Smooth muscle cell of the umbilical artery (primary cell): ENCODE measurements at places on chromosomes 1 and 21. TPM values are rescaled to one million over a fixed set of nuclear protein-coding genes. Genes with fewer than 3 reads are reported as not detected.

GBP4 gene
- 0.32 and 3.9 TPM in 2 replicates for total RNA-seq

CDK18 gene
- 0.89 and 6.1 TPM in 2 replicates for total RNA-seq

PROK1 gene
- not detected in 2 replicates for total RNA-seq

NVL gene
- 29.1 and 34.0 TPM in 2 replicates for total RNA-seq

GPR137B gene
- 14.3 and 14.8 TPM in 2 replicates for total RNA-seq

SLC25A33 gene
- 6.2 and 7.1 TPM in 2 replicates for total RNA-seq

KCNH1 gene
- total RNA-seq: 0.14 and 1.5 TPM in 2 replicates

ADORA1 gene
- total RNA-seq: 5.7 and 12.8 TPM in 2 replicates

NID1 gene
- 62.6 and 66.5 TPM in 2 replicates for total RNA-seq

HLCS gene
- total RNA-seq: 35.6 and 51.2 TPM in 2 replicates

ADGRL4 gene
- total RNA-seq: 13.7 and 92.6 TPM in 2 replicates

EDARADD gene
- total RNA-seq: not detected in 2 replicates

SH2D5 gene
- 0.89 and 8.5 TPM in 2 replicates for total RNA-seq

KCNJ15 gene
- 0.74 and 1.8 TPM in 2 replicates for total RNA-seq

KIF17 gene
- total RNA-seq: 1.2 and 2.2 TPM in 2 replicates

IGSF21 gene
- not detected in 2 replicates for total RNA-seq

DPYD gene
- 35.6 and 45.4 TPM in 2 replicates for total RNA-seq

TMEM53 gene
- total RNA-seq: 1.8 and 2.9 TPM in 2 replicates

AIRE gene
- under 0.01 and 0.05 TPM in 2 replicates for total RNA-seq

MAN1C1 gene
- 0.65 and 2.1 TPM in 2 replicates for total RNA-seq

CD1E gene
- total RNA-seq: not detected in 2 replicates

PRKAA2 gene
- total RNA-seq: 0.89 and 1.9 TPM in 2 replicates

FMO5 gene
- total RNA-seq: 0.32 and 1.5 TPM in 2 replicates

OVAAL gene
- total RNA-seq: not detected in 2 replicates

DPT gene
- 0.05 and 0.30 TPM in 2 replicates for total RNA-seq

PTPN7 gene
- total RNA-seq: not detected in 2 replicates

ZNF436 gene
- total RNA-seq: 15.7 and 16.0 TPM in 2 replicates

AQP10 gene
- 0.05 TPM in 1 of 2 replicates, not detected in the other for total RNA-seq

OR2L8 gene
- not detected in 2 replicates for total RNA-seq

LRRC8C gene
- total RNA-seq: 3.9 and 13.2 TPM in 2 replicates

TMEM125 gene
- total RNA-seq: not detected in 2 replicates

KLHDC9 gene
- total RNA-seq: 1.2 and 1.5 TPM in 2 replicates

CEP350 gene
- total RNA-seq: 58.7 and 61.5 TPM in 2 replicates

CA14 gene
- not detected in 2 replicates for total RNA-seq

C1QTNF12 gene
- total RNA-seq: 0.92 and 1.5 TPM in 2 replicates
